ENCODE measurements at places on chromosomes 5 and 9.
A peak's percentile ranks its signal among the peaks of the same experiment; 100 is the strongest.

- no peak for DNase-seq
Observed at GRCh38 chr5:142860270-142860669, 90.1 kb downstream of the ARHGAP26 start.

DNA sequence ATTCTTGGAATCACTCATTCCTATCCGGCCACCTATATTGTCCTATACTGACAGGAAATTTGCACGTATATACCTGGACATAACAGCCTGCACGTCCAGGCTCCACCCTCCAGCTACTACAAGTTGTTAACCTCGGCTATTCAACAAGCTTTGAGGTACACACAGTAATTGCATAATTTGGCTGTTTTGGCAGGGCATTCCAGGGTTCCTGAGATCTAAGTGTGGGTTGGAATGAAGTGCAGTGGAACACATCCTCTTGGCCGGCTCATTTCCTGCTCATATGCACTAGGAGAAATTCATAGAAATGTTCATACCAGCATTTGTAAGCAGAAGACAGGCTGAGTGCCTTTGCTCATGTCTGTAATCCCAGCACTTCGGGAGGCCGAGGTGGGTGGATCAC lies 222.3 kb downstream of the FBXL7 start:
- no peak for DNase-seq

DNA sequence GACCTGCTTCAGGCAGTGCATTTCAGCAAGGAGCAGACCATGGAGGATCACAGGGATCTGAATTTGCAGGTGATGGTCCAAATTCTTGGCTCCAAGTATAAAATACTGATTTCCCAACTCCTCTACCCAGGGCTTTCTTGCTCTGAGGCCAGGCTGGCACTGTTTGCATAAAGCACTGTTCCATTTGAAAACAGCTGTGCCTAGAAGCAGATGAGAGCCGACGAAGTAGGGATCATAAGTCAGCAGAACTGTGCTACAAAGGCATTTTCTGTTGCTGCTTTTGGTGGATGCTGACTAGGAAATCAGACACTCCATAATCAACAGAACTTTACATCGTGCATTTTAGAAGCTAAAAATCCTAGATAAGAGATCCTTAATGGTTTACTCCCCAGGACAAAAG lies 126.4 kb downstream of the MAT2B start:
- no peak for DNase-seq

DNA sequence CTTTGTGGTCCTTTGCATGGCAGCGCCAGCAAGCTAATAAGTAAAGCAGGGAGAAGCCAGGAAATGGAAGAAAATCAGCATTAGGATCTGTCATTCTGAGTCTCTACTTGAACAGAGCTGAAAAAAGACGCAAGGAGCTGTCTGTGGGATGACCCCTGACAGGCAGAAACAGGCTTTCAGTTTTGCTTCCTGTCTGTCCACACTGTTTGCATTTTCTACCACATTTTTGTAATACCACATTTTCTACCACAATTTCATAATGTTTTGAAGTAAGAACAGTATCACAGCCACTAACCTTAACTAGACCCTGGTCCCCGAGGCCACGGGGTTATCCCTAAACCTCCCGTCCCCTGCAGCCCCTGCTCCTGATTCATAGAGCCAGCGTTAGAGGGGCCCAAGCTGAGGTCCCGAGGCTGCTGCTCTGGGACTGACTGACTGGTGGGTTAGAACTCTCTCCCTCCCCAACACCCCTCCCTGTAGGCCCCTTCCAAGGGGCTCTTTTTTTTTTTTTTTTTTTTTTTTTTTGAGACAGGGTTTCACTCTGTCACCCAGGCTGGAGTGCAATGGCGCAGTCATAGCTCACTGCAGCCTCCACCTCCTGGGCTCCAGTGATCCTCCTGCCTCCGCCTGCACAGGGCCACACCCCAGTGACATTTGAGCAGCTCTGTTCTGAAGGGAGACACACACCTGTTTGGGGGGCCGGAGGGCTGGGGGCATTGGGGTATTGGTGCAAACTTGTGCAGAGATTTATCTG lies 4.0 kb upstream of the CLIC3 start:
- no peak for DNase-seq

GRCh38 chr5:33268374-33268773 lies 172.4 kb upstream of the TARS1 start:
- DNase-seq: no peak

DNA sequence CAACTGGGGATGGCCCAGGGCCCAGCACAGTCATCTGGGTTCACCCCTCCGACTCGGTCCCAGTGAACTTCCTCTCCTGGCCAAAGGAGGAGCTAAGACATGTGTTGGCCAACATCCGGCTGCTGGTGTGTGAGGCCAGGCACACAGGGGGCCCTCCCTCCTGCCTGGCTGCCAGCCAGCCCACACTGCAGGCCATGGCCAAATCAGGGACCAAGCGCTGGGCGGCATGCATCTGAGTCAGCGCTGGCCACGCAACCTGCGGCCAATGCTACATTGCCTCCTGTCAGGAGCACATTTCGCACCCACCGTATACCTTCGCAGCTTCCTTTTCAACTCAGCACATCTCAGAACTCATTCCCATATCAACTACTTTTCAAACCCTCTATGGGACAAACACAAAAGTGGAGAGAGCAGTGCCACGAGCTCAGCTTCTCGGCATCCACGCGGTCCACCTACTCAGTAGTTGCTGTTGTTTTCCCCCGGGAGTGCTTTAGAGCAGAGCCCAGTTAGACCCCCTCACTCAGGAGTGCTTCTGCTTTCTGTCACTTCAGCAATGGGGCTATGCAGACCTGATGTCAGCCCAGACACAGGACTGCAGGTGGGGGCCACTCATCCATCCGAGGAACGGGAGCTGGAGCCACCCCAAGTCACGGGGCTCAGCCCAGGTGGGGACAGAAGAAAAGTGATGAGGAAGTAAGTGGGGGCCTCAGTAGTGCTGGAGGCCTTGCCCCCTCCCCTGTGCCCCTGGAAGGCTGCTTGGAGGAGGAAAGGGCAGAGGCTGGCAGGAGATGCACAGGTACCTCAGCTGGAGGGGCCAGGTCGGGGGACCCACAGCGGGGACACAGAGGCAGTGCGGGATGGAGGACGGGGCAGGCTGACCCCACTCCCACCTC lies 13.9 kb downstream of the NINJ1 start:
- peak; percentile 66 for DNase-seq

DNA sequence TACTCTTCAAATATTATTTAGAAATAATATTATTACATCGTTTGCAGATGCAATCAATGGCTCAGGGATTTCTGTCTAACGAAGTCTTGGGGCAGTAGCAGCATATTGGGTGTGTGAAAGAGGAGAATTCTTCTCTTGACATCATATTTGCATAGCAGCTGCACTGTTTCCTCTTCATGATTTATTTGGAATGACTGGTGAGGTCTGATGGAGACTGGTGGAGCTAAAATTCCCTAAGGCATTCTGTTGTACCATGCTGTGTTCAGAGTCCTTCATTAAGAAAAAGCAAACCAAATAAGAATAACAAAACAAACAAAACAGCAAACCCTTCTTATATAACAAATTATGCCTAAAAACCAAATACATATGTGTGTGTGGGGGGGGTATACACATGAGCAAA lies 177.6 kb downstream of the DIRAS2 start:
- no peak for DNase-seq

GRCh38 chr5:145906401-145906800 lies 30.0 kb upstream of the SH3RF2 start:
- DNase-seq: no peak

GRCh38 chr5:40171971-40172370 lies 507.7 kb upstream of the PTGER4 start:
- DNase-seq: no peak

GRCh38 chr9:88710449-88710848 lies 175.5 kb downstream of the NXNL2 start:
- no peak for DNase-seq

DNA sequence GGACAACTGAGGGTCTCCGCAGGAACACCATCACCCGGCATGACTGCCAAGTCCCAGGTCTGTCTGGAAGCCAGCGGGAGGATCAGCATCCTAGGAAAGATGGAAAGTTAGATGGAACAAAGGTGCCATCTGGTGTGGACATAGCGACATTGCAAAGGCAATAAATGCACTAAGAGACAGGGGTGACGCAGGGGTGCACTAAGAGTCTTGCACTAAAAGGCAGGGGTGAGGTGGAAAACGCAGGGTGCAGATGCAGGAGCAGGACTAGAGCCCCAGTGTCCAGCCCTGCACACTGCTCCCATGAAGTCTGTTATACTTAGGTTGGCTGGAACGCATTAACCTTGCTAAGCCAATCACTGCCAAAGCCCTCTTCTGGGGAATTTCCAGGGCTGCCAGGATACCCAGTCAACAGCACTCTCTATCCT lies 15.5 kb downstream of the ATOX1 start:
- DNase-seq: no peak

DNA sequence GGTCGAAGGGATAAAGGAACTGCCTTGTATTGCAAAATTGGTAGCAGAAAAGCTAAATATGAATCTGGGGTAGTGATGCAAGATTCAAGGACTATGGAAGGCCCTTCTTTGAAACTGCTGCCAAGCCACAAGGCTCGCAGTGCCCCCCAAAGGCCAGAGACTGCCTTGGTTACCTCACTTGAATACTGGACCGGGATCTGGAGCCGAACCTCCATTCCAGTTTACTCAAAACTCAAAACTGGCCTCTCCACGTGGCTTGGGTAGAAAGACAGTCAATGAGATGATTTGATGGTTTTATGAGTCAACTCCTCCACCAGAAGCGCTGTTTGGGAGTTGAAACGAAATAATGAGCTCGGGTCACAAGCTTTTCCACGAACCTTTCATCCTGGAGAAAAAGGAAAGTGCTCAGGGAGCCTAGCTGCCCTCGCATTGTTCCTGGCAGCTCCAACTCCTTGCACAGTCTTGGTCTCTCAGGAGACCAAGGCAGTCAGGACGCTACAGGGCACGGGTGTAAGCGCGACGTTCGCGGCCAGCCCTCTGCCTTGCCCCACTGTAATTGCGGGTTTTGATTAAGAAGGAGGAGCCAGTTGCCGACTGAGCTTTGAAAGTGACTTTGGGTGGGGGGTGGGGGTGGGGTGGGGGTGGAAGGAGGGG lies 2.8 kb downstream of the ST8SIA4 start:
- DNase-seq: peak; percentile 59

GRCh38 chr9:11933926-11934325 lies 759.3 kb upstream of the TYRP1 start:
- no peak for DNase-seq

DNA sequence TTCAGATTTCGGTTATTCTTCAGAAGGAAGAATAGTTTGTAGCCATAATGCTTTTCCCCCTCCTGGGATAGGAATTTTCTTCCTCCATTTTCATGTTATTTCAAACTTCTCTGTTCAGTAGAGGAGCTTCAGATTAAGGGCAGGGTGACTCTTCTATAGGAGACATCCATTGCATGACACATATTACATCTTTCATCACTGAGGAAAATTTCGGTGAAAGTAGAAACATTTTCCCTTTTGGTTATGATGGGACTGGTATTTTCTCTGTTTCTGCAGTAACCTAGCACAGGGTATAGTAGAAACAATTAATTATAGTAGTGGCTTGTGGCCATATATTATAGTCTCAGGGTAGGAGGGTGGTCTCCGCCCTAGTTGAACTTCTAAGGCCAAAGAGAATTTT lies 1.1 kb downstream of the IPO11 start:
- no peak for DNase-seq

DNA sequence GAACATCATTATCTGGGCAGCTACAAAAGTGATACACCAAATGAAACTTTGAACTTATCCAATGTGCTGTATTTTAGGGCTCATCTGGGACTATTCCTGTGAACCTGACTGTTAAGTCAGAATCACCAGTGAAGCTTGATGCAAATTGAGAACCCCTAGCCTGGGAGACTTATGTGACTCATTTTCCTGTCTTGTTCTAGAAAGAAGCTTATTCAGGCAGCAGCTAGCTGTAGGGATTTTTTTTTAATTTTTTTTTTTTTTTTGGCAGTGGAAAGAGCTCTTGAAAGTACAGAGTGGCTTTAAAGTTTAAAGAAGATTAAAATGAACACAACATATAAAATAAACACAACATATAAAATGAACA lies 81.1 kb upstream of the TNFAIP8 start:
- no peak for DNase-seq

GRCh38 chr9:135939351-135940265 lies 21.6 kb downstream of the UBAC1 start:
- DNase-seq: no peak

DNA sequence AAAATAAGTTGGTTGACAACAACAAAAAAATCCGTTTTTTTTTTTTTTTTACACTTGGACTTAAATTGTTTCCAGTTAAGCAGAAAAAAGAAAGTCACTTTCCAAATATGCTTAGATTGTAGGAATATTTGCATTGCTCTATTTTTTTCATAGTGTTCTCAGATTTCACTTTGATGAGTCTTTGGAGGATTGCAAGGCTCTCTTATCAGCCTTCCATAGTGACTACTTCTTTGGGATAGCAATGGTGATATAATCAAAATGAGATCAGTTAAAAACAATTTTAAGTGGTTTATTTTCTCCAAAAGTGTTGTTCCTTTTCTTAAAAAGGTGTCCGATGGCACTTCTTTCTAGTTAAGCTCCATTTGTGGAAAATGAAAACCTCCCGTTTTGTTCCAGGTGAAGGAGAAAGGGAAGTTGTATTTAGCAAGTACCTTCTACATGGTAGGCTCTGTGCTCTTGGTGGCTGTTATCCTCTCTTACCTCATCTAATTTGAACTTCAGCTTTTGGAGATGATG lies 3.9 kb downstream of the RASGRF2 start:
- no peak for DNase-seq

GRCh38 chr9:106862110-106862820 lies 701 bp upstream of the ZNF462 start:
- DNase-seq: no peak

DNA sequence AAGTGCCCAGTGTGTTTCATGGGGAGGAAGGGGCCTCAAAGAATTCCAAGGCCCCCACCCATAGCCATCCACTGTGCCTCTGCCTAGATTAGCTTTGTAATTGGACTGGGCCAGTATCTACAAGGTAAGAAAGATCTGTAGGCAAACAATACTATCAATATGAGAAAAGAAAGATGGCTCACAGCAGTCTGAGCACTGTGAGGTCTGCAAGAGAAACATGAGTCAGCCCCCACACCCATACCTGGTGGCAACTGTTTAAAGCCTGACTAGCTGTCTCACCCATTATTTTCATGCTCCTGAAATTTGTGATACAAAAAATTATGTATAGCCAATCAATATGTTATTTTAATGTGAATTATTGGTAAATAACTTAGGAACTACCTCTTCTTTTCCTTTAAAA lies 10.0 kb upstream of the ZNF483 start:
- DNase-seq: no peak

GRCh38 chr9:135968601-135969000 lies 7.4 kb upstream of the UBAC1 start:
- DNase-seq: no peak

GRCh38 chr5:115392611-115393010 lies 96.2 kb upstream of the CCDC112 start:
- DNase-seq: no peak

- DNase-seq: no peak
Observed at GRCh38 chr5:100828898-100829356, 74.2 kb downstream of the ST8SIA4 start.

GRCh38 chr9:83936523-83936922 lies 15.3 kb upstream of the KIF27 start:
- no peak for DNase-seq

DNA sequence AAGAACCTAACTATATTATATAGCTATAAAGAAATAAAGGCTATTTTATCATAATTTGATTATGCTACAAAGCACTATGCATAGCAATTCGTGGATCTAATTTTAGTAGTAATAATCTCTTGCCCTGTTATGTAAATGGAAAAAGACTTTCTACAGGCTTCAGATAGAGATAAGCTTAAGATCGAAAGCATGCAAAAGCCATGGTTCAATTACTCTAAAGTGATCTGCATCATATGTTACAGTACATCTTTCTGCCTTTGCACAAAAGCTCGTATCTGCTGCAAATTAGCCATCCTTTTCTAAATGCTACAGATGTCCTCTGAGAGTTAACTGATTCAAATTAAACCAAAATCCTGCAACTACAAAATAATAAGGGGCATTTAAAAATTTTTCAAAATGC lies 234.8 kb upstream of the TMEM161B start:
- no peak for DNase-seq
